NCI-H2227 treated with DMSO at 0.1 percent for 48 hours (cell line): ENCODE measurements at places on chromosomes 7 and 10.

DNA sequence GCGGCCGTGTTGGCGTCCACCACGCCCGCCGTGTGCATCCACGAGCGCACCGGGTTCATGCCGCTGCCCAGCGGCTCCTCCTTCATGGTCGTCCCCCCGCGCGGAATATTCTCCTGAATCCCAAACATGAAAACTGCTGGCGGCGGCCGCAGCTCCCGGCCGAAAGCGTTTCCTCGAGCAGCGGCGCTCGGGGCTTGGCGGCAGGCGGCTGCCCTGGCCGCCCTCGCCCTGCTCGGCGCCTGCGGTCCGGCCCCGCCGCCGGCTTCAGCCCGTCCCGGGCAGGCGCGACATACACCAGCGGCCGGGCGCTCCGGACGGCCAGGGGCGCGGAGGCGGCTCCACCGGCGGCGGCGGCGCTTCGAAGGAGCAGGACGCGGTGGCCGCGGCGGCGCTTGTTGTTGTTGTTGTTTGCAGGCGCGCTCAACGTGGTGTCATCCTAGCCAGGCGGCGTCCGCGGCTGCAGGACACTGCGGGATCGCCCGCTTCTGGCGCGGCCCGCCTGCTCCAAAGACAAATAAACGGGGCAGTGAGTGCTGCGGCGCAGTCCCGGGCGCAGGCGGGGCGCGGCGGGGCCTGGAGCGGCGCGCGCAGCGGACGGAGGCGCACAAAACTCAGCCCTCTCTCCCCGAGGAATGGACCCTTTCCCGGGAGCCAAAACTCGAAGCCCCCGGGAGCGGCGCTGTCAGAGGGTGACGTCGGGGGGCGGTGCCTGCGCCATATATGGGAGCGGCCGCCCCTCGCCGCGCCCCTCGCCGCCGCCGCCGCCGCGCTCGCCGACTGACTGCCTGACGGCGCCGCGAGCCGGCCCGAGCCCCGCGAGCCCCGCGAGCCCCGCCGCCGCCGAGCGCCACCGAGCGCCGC lies at the start of gene EBF3:
Gene EBF3, minus strand, starts transcription at position 634 of the 861 bp plus-strand sequence. Its CDS starts 506 bp downstream, at position 128.
- no peak for DNase-seq

DNA sequence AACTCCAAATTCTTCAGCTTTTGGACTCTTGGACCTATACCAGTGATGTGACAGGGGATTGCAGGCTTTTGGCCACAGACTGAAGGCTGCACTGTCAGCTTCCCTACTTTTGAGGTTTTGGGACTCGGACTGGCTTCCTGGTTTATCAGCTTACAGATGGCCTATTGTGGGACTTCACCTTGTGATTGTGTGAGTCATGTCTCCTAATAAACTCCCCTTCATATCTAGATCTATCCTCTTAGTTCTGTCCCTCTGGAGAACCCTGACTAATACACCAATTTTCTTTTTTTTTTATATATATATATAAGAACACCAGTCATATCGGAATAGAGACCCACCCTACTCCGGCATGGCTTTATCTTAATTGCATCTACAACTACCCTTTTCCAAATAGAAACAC lies 166.8 kb downstream of the ETV1 start:
- no peak for DNase-seq

GRCh38 chr7:51316262-51316665 lies 345 bp downstream of the COBL start:
- DNase-seq: no peak

GRCh38 chr7:139230023-139230422 lies 1.0 kb upstream of the UBN2 start:
- DNase-seq: no peak

DNA sequence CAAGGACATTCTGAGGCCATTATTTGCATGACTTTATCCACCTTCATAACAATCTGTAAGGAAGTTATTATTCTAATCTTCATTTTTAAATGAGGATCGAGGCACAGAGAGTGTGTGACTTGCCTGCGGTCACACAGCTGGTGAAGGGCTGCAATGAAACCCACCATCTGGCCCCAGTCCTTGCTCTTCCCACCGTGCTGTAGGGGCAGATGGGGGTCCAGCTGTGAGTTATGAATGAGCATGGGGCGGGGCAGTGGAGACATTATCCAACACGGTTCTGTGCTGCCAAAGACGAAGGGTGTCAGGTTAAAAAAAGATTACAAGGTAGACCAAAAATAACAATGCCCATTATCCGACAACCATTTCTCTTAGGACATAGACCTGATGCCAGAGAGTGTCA lies 417.5 kb upstream of the MGMT start:
- DNase-seq: no peak

DNA sequence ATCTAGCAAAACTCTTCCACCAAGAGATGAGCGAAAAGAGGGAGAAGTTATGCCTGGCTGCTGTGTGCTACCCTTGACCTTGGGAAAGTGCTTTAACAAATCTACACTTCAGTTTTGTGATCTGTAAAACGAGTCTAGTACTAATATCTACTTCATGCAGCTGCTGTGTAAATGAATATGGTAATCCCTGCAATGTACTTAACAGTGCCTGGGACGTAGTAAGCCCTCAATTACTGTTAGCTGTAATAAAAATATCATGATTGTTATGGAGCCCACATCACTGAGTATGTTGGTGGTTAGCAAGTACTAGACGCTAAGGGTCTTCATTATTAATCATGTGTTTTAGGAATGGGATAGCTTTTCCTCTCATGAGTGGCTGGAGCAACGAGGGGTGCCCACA lies 80.5 kb downstream of the LYZL1 start:
- no peak for DNase-seq

- no peak for DNase-seq
These were observed 8.5 kb upstream of the UNCX start for GRCh38 chr7:1224086-1224716.

- no peak for DNase-seq
These were observed 4.7 kb downstream of the ZNF503 start for GRCh38 chr10:75396631-75397495.

DNA sequence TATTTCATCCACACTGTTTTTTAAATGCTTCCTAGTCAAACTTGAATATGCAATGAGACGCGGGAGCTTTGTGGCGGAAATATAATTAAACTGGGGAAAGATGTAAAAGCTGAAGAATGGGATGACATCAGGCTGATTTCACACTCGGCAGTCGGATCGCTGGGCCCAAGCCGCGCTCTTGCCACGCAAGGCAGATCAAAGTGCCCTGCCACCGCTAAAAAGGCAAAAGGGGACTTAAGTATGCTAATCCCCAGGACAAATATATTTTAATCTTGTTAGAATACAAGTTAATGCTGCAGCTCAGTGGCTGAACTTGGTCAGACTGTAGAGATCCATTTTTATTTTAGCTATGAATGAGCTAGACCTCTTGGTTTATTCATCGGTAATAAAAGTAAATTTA lies 13.8 kb downstream of the EN2 start:
- DNase-seq: no peak

GRCh38 chr7:28726555-28726954 lies 231.6 kb downstream of the TRIL start:
- no peak for DNase-seq

DNA sequence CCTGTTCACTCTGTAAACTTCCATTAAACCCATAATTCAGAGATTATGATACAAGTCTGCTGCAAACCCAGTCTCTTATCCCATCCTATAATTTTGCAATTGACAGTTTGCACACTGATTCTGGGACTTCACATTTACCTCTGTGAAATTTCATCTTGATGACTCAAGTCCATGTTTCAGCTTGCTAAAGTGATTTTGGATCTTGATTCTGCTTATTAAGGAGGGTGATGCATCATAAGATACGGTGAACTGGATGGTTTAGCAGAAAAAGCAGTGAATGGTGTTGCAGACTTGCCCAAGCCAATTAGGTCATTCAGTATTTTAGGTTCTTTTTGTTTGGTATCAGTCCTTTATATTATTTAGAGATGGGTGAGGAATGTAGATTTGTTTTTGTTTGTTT lies 125.5 kb upstream of the PODXL start:
- DNase-seq: no peak

DNA sequence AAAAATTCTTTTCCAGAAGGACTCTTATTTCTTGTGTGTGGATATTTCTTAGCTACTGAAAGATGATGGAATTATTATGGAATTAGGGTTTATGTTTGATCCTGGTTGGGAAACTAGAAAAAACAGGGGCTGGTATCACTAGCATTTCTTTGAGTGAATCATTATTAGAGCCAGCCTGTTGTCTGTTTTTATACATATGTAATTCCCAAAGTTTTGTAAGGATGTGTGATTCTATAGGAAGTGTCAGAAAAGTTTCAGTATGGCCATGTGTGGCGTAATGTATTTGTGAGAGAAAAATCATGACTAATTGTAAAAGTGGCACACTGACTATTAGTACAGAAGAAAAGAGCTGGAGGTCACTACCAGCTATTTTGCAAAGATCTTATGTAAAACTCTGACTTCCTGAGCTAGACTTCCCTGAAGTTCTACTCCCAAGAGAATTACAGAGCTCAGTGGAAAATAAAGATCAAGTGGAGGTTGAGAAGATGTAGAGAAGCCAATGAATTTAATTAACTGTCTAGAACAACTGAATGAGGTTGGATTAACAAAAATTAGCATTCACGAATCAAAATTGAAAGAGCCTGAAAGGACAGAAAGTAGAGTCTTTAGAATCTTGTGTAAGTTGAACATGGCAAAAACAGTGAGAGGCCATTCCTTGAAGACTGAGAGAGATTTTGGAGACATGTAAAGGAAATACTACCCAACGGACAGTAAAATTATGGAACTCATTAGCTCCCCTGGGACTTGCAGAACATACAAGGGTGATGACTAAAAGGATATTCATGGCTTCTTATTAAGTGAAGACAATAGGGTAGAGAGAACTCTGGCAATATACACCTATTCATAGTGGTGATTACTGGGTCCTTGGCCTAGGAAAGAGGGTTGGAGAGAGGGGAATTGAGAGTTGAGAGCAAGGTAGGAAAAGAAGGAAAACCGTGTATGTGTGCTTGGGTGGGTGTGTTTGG lies 12.5 kb downstream of the ZNF365 start:
- no peak for DNase-seq

- no peak for DNase-seq
These were observed 1.7 kb upstream of the SLC35B4 start for GRCh38 chr7:134318443-134318842.

- no peak for DNase-seq
These were observed 44.8 kb upstream of the CPXM2 start for GRCh38 chr10:123936426-123936825.

DNA sequence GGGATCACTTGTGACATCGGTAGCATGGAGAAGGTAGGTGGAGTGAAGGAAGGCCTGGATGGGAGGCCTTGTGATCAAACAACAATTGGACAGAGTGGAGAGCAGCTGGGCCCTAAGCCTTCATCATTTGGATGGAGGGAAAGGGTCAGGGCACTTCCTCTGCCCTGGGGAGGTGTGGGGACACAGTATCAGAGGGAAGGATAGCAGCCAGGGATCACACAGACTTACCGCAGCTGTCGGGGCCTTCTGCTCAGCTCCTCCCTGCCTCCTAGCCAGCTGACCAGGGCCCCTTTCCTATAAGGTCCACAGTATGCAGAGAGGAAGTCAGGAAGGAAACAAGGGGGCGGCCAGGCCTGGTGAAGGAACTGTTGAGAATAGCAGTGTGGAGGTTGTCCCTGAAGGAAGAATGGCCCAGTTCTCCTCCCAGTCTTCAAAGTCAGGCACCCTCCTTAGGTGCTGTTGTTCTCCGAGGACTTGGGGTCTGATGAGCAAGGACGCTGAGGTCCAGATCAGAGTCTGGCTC lies 62.1 kb downstream of the ABCC2 start:
- no peak for DNase-seq

GRCh38 chr10:11468126-11468742 lies 143.2 kb downstream of the USP6NL start:
- no peak for DNase-seq

DNA sequence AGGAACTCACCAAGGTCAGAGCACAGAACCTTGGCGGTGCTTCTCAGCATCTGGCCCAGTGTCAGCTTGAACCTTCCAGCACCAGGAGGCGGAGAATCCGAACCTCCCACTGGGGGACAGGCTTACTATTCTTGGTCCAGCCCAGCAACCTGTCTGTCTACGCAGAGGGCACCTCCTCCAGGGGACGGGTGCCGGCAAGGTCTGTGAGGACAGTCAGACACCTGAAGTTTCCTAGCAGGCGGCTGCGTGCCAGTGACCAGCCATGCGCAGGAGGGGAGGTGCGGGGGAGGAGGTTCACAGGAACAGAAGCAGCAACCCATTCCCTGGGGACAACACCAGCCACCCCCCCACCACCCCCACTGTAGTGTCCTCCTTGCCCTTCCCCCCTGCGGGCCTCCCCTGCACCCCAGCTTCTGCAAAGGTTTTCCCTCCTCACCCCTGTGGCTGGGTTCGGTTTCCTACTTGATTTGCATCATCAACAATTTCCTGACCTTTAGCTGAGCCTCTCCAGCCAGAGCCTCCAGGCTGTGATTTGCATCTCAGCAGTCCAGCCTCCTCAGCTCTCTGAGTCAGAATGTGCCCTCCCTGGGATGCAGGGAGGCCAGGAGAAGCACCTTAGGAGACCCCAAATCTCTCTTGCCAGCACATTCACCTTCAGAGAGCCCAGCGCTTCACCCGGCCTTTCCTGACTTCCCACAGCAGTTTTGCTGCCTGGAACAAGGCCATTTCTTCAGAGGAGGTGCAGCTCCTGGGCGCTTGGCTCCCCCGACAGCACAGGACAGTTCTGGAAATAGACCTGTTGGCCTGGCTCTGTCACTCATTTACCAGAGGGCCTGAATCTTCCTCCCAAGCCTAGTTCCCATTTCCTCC lies 107.5 kb upstream of the NPS start:
- no peak for DNase-seq

- no peak for DNase-seq
These were observed 16.5 kb downstream of the ECHDC3 start for GRCh38 chr10:11758527-11759236.

- DNase-seq: no peak
These were observed 717.1 kb upstream of the LRRN3 start for GRCh38 chr7:110373859-110374258.

DNA sequence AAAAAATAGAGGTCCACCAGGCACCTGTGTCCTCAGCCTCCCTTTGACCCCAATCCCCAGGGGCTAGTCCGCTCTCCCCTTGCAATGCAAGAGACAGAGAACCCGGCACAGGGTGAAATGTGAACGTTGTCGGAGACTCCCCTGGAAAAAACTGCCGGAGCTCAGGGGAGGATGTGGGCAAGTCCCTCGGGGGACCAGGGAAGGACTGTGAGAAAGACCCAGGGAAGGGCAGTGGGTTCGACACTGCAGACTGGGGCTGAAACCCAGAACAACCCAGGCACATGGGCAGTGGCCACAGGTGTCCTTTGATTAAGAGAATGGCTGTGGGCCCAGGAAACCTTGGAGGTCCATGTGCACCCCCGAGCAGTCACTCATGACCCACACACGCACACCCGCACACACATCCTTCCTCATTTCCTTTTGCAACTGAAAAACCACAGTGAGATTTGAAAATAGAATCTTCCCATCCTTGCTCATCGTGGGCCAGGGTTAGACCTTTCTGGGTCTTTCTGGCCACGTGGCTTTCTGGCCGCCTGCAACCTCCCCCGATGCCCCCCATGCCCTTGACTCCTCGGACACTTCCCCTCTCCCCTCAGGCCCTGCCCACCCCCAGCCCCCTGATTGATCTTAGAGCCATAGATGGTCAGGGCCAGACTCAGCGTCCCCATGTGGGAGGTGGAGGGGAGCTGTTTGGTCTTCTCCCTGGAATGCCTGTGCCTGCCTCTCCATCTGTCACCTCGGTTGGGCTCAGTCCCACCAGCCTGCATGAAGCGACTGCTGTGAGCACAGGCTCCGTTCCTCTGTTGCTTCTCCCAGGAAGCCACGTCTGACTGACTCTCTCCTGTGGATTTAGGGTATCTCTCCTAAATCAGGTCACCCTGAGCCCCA lies 7.9 kb downstream of the LAT2 start:
- no peak for DNase-seq

- DNase-seq: no peak
These were observed 24.4 kb downstream of the TMEM273 start for GRCh38 chr10:49163741-49164140.

GRCh38 chr10:35526746-35527145 lies 78.4 kb upstream of the GJD4 start:
- no peak for DNase-seq
